ENCODE measurements at places on chromosomes 5 and 9.
A peak's percentile ranks its signal among the peaks of the same experiment; 100 is the strongest.

- DNase-seq: no peak
These were observed 493.7 kb downstream of the ENC1 start for GRCh38 chr5:74146796-74147195.

GRCh38 chr5:129244478-129244877 lies 149.9 kb downstream of the ISOC1 start:
- DNase-seq: no peak

DNA sequence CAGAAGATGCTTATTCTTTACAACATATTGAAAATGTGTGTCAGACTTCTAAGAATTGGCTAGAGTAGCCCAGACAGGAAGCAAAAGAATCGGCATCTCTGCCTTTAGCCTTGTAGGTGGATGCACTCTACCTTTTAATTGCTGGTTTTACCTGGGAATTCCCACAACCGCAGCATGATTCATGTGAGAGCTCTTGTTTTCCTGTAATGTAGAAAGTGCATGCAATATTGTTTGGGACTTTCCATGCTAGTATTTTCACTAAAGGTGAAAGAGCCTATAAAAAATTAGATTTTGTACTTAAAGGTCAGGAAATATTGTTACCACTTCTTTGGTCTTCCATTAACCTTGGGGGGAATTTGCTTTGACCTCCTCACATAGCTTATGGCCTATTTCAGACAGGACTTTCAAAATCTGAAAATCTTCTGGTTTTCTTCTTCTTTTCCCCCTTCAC lies 89.8 kb downstream of the NTRK2 start:
- peak; percentile 23 for DNase-seq

DNA sequence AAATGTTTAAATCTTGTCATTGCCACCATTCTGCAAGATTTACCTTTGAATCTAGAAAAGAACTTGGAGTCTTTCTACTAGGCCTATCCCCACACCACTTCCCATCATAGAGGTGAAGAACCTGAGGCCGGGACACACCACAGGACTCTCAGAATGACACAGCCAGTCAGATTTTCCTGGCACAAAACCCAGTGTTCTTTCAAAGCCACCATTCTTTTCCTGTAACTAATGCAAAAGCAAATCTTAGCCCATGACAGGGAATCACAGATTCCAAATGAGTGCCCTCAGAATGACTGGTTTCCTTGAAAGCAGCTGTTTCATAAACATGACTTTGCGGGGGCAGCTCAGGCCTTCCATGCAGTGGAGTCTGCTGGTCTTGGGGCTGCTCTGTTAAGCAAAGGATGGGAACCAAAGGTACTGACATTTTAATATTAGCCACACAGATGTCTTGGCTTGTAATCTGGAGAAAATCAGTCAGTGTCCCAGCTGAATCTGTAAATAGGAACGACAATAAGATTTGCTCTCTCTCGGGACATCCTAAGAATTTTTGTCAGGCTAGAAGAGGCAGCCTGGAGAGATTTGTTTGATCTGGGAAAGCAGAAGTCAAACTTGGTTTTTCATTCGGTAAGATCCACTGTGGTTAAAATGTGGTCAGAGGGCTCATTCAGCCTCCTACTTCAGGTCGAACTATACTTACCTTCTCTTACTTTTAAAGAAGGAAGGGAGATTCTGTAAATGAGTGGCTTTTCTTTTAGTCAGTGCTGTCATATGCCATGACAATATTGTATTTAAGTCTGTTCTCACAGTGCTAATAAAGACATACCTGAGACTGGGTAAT lies 115.1 kb downstream of the PALM2AKAP2 start:
- no peak for DNase-seq

DNA sequence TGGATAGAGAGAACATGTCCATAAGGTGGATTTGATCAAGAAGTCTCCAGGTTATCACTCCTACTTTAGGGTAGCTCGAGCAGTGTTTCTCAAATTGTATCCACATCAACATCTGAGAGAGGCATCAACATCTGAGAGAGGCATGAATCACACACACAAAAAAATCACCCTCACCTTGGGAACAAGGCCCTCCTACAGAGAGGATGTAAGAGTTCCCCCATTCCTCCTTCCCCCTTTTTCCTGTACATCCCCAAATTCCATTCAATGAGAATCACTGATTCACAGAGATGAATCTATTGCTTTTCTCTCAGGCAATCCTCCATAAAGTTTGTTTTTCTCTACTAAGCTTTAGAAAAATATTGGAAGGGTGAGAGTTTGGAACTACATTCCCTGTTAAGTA lies 233.4 kb upstream of the CDH6 start:
- no peak for DNase-seq

- DNase-seq: no peak
These were observed 137.5 kb downstream of the MAT2B start for GRCh38 chr5:163642904-163643303.

DNA sequence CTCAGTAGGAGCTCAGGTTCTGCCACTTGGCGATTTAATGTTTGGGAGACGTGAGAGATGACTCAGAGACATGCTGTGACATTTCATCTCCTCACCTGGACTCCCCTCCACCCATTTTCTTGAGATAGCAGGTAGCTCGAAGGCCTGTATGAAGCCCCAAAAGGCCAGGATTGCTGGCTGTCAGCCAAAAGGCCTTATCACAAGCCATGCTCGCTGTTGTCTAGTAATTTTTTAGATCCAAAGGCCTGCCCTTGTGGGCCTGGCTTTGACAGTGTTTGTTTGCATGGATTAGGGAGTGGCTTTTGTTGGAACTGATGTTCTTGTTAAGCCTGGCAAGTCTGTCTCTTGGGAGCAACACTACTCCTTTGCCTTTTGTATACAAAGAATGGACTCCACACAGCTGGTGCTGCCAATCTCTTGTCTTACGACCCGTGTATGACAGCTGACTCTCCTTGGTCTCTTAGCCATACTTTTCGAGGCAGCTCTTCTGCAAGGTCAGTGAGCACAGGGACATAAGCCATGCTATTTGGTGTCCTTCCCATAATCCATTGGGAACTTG lies 22.7 kb downstream of the CAVIN4 start:
- DNase-seq: no peak

DNA sequence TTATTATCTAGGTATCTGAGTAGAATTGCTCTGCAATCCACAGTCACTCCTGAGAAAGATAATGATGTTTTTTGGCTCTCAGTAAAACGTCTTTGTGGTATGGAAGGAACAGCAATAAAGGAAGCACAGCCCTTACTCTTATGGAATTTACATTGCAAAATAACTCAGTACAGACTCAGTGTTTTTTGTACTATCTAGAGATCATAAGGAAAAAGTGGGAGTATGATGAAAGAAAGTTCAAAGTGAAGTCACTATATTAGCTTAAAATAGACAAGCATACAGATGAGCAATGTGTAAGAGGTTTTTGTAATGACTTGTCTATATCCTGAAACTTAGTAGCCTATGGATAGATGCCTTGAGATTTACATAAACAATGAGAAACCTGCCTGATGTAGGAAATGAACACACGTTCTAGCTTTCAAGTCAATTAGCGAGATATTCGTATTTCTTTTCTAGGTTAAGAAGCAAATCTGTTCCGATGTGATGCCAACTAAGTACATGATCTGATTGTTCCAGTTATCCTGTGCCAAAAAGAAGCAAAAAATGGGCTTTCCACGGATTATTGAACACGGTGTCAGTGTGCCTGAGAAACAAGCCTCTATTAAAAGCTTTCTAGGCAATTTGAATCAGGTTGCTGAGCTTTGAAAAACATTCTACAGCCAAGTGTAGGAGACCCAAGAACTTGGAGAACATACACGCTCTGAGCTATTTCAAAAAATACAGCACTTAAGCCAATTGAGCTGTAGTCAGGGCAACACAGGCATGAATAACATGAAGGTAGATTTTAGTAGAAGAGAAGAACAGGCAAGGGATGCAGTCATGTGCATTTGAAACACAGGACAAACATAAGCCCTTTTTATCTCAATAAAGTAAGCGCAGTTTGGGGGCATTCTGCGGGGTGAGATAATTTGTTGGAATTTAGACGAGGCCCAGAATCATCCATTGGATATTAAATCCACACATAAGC lies 86.3 kb upstream of the TAF11L2 start:
- DNase-seq: no peak

GRCh38 chr9:117293206-117294114 lies 121.4 kb downstream of the ASTN2 start:
- DNase-seq: no peak

DNA sequence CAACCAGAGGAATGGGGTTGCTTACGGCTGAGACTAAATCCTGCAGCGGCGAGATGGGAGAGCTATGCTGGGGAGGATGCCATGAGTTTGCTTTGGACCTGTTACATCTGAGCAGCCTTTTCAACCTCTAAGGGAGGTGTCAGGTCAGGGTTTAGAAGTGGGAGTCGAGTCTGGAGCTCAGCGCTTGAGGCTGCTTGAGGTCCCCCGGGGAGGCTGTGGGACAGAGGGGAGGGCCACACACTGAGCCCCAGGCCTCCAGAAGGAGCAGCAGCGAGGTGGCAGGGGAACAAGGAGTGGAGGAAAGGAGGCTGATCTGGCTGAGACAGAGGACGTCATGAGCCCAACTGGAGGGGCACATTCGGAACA lies 1.9 kb upstream of the QSOX2 start:
- no peak for DNase-seq

- no peak for DNase-seq
These were observed 34.0 kb downstream of the BOD1 start for GRCh38 chr5:173582216-173583111.

GRCh38 chr5:127184851-127185250 lies 105.7 kb upstream of the MEGF10 start:
- DNase-seq: no peak

GRCh38 chr5:147436596-147436995 lies 73.3 kb downstream of the DPYSL3 start:
- DNase-seq: no peak
